ENCODE measurements at places on chromosomes 5 and 9. TPM values are rescaled to one million over a fixed set of nuclear protein-coding genes. Genes with fewer than 3 reads are reported as not detected.

DNA sequence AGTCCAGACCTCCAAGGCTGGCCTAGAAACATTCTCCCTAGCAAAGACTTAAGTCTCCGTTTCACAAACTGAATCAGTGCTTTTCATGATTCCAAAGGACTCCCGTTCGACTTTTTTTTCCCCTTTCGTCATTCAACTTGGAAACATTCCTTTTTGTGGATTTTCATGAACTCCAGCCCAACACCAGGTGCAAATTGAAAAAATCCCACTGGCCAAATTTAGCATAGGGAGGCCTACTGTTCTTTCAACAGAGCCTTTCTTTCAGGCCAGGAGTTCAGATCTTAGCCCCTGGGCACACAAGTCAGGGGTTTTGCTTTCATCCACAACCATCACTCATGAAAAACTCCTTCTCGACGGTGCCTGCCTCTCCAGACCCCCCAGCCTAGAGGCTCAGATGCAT lies 285.3 kb downstream of the PIK3R1 start:
- H3K36me3 ChIP-seq: no peaks in the 10 kb centered on the region
- no peak overlapping the region for H3K4me3 ChIP-seq
- peaks cover 4% of the 10 kb centered on the region for H3K4me1 ChIP-seq
- no peaks in the 10 kb centered on the region for H3K27me3 ChIP-seq
- no peak overlapping the region for H3K27ac ChIP-seq
- DNase-seq: no peak

- no peaks in the 10 kb centered on the region for H3K27me3 ChIP-seq
- no peak for DNase-seq
- no peaks in the 10 kb centered on the region for H3K4me1 ChIP-seq
- no peak overlapping the region for H3K4me3 ChIP-seq
- no peak overlapping the region for H3K27ac ChIP-seq
Measured at GRCh38 chr5:124466011-124466410, 280.4 kb downstream of the ZNF608 start.

GRCh38 chr5:137342764-137343163 lies 156.4 kb downstream of the SPOCK1 start:
- H3K4me3 ChIP-seq: no peak overlapping the region
- no peak for DNase-seq
- H3K27ac ChIP-seq: no peak overlapping the region

GRCh38 chr9:121362813-121363621 lies 7.0 kb downstream of the STOM start:
- no peaks in the 10 kb centered on the region for H3K27me3 ChIP-seq
- H3K27ac ChIP-seq: peak overlapping the region; percentile 75
- H3K4me3 ChIP-seq: no peak overlapping the region
- peaks cover 18% of the 10 kb centered on the region for H3K4me1 ChIP-seq
- no peaks in the 10 kb centered on the region for H3K36me3 ChIP-seq
- DNase-seq: no peak

DNA sequence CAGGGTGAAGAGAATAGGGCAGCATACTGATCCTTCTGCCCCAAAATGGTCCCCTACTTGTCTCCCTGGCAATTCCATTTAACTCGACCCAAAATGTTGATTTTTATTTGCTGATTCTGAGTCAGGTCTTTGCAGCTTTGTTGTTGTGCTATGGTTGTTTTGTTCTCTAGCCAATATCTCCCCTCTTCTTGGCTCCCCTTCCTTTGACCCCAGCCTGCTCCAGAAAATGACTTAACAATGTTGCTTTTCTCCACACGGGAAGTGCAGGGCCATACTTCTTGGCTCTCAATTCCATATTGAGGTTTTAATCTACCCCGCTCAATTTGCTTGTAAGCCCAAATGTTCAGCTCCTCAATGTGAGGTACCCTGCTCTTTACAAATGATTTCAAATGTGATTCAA lies 330.0 kb downstream of the RASEF start:
- no peak overlapping the region for H3K4me3 ChIP-seq
- no peaks in the 10 kb centered on the region for H3K27me3 ChIP-seq
- H3K27ac ChIP-seq: no peak overlapping the region
- H3K4me1 ChIP-seq: no peaks in the 10 kb centered on the region
- no peak for DNase-seq
- no peaks in the 10 kb centered on the region for H3K36me3 ChIP-seq

GRCh38 chr9:36796671-36797419 lies 224.2 kb downstream of the MELK start:
- H3K4me3 ChIP-seq: no peak overlapping the region
- H3K36me3 ChIP-seq: no peaks in the 10 kb centered on the region
- DNase-seq: no peak
- H3K27ac ChIP-seq: no peak overlapping the region
- H3K4me1 ChIP-seq: no peaks in the 10 kb centered on the region
- H3K27me3 ChIP-seq: no peaks in the 10 kb centered on the region

AHRR gene
- total RNA-seq: 0.26 TPM

PCSK1 gene
- 0.14 TPM for total RNA-seq

SEPTIN8 gene
- 17.7 TPM for total RNA-seq

APBA1 gene
- total RNA-seq: 3.6 TPM

PALM2AKAP2 gene
- 10.8 TPM for total RNA-seq

Measured in uterus (tissue), 4 donors.